Ovary (tissue), 10 donors: ENCODE measurements at places on chromosomes 2 and 18.

- no peak for DNase-seq
Measured at GRCh38 chr18:32763293-32763692, 9.5 kb downstream of the KLHL14 start.

DNA sequence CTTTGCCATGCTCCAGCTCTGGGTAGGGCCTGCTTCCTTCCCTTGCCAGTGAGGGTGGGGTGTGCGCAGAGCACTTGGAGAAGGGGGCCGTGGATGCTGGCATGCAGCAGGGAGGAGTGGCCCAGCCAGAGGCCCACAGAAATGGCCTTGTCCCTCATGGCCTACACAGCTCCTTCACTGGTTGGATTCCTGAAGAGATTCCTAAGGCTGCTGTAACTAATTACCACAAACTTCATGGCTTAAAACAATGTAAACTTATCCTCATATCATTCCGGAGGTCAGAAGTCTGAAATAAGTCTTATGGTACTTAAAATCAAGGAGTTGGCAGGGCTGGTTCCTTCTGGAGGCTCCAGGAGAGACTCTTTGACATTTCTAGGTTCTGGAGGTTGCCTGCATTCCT is 195.2 kb downstream of the GLI2 start:
- no peak for DNase-seq

GRCh38 chr2:30444273-30444672 is 2.8 kb upstream of the LCLAT1 start:
- no peak for DNase-seq

DNA sequence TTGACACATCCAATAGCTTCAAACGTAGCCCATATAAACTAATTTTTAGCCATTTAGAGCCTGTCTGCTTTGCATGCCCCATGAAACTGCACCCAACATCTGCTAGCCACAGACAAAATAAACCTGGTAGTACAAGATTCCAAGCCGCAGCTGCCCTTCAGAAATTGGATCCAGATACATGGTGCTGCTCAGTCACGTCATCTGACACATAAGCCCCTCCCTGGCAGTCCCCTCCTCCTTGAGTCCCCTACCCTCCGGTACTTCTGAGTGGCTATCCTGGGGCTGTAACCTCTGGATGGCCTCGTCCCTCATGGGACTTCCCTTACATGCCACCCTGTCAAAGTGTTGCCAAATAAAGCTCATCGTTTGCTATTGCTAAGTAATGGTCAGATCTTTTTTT is 33.8 kb downstream of the PROC start:
- DNase-seq, result no peak

DNA sequence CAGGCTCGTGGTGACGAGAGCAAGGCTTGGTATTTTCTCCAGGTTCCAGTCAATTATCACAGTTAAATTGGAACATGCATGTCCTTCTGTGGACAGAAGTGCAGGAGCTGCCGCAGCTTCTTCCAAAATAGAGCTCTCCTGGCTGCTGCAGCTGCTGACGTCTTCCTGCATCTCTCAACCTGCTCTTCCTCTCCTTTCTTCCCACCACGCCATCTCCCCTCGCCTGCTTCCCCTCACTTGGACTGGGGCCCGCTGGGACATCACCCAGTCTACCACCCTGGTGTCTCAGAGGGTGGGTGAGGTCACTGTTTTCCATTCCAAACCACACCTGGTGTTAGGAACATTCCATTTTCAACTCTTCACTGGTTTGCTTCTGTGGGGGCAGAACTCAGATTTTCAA is 41.4 kb downstream of the SPP2 start:
- peak; percentile 19 for DNase-seq

- no peak for DNase-seq
Measured at GRCh38 chr2:150282357-150282756, 205.1 kb downstream of the RND3 start.

- DNase-seq, result no peak
Measured at GRCh38 chr18:33579349-33580215, 1.6 kb downstream of the ASXL3 start.

GRCh38 chr2:12109363-12110017 is 363.1 kb downstream of the LPIN1 start:
- DNase-seq, result no peak

DNA sequence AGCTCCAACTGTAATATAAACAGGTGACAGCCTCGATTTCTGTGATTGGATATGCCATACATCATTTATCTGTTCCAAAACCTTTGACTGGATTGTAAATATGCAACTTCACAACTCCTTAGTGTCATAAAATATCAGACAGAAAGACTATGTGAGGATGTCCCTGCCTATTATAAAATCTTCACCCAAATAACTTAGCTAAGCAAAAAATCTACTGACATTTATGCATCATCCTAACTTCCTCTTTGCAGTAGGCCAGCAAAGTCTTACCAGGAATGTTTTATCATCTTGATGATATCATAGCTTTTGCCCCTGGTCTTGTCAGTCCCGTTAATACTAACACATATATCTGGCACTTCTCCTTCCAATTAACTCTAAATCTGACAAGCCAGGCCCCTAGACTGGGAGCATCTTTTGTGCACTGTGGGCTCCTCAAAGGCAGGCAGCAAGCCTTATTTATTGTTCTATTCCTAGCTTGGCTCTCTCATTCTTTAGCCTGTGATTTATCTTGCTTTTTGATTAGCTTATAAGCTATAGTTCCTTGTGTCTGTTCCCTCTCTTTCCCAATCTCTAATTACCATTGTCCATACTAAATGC is 356.5 kb upstream of the HNMT start:
- DNase-seq, result no peak
